PC-3 (cell line): ENCODE measurements at places on chromosomes 1 and 21. TPM values are rescaled to one million over a fixed set of nuclear protein-coding genes. Genes with fewer than 3 reads are reported as not detected.

HJV gene
- total RNA-seq: not detected in 2 replicates

NFASC gene
- total RNA-seq: 1.6 and 4.6 TPM in 2 replicates

CDA gene
- 30.3 and 36.3 TPM in 2 replicates for total RNA-seq

ADSS2 gene
- 55.0 and 58.2 TPM in 2 replicates for total RNA-seq

PLA2G2F gene
- 0.18 TPM in 1 of 2 replicates, not detected in the other for total RNA-seq

ERICH3 gene
- not detected in 2 replicates for total RNA-seq

ATP1A1 gene
- 154 and 181 TPM in 2 replicates for total RNA-seq

HDGF gene
- total RNA-seq: 586 and 1,030 TPM in 2 replicates

ENAH gene
- 96.6 and 101 TPM in 2 replicates for total RNA-seq

HRNR gene
- not detected in 2 replicates for total RNA-seq

- DNase-seq: no peak
- no peak overlapping the region for H3K4me3 ChIP-seq
- no peak overlapping the region for H3K27ac ChIP-seq
- H3K36me3 ChIP-seq: no peaks in the 10 kb centered on the region
- no peaks in the 10 kb centered on the region for H3K27me3 ChIP-seq
- peaks cover 13% of the 10 kb centered on the region for H3K4me1 ChIP-seq
Observed at GRCh38 chr1:183877053-183877720, 72.3 kb downstream of the RGL1 start.

DNA sequence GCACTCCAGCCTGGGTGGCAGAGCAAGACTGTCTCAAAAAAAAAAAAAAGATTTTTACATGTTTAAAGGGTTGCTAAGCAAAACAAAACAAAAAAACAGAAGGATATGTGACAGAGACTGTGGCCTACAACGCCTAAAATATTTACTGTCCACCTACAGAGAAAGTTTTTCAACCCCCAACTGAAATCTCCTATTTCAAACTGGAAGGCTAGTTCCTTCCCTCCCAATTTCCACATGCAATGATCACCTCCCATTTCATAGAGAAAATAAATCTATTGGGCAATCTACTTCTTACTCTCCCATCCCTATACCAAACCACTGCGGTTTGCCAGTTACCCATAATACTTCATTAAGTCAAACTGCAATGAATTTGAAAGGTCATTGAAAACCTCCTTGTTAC, 74.2 kb downstream of the ST3GAL3 start:
- H3K4me3 ChIP-seq: no peak overlapping the region
- no peak for DNase-seq
- H3K4me1 ChIP-seq: peaks cover 23% of the 10 kb centered on the region
- no peak overlapping the region for H3K27ac ChIP-seq
- H3K27me3 ChIP-seq: no peaks in the 10 kb centered on the region

- no peaks in the 10 kb centered on the region for H3K4me1 ChIP-seq
- no peak overlapping the region for H3K27ac ChIP-seq
- DNase-seq: peak; percentile 34
- no peak overlapping the region for H3K4me3 ChIP-seq
- H3K36me3 ChIP-seq: no peaks in the 10 kb centered on the region
Observed at GRCh38 chr1:33228935-33229487, 27.3 kb upstream of the ZNF362 start.

- peak within 1 kb of the TSS; percentile 80 for H3K4me3 ChIP-seq
- peak within 1 kb of the TSS; percentile 74 for H3K27ac ChIP-seq
- no peaks in the 10 kb centered on the region for H3K27me3 ChIP-seq
- DNase-seq: no peak
Observed at GRCh38 chr1:154557939-154558719, at the start of gene UBE2Q1. Gene UBE2Q1 (minus strand): TSS chr1:154558662. CDS start chr1:154558553, 109 bp downstream.

- H3K27me3 ChIP-seq: no peaks in the 10 kb centered on the region
- 0 out of 2 replicates have a peak, but pooled peaks cover 3% of the 10 kb centered on the region for H3K36me3 ChIP-seq
- no peak overlapping the region for H3K4me3 ChIP-seq
- DNase-seq: no peak
Observed at GRCh38 chr1:39863177-39863576, 20.1 kb downstream of the TRIT1 start.

GRCh38 chr1:201656311-201657032, 117.5 kb downstream of the NAV1 start:
- no peak overlapping the region for H3K4me3 ChIP-seq
- no peaks in the 10 kb centered on the region for H3K27me3 ChIP-seq
- no peaks in the 10 kb centered on the region for H3K4me1 ChIP-seq
- H3K36me3 ChIP-seq: no peaks in the 10 kb centered on the region
- no peak for DNase-seq
- H3K27ac ChIP-seq: no peak overlapping the region

GRCh38 chr1:9413071-9413876, 120.6 kb downstream of the SPSB1 start:
- H3K4me3 ChIP-seq: no peak overlapping the region; the same call in 1 of the 2 replicates
- peak overlapping the region; percentile 65 for H3K27ac ChIP-seq
- no peaks in the 10 kb centered on the region for H3K27me3 ChIP-seq
- H3K36me3 ChIP-seq: no peaks in the 10 kb centered on the region
- DNase-seq: peak; percentile 85

DNA sequence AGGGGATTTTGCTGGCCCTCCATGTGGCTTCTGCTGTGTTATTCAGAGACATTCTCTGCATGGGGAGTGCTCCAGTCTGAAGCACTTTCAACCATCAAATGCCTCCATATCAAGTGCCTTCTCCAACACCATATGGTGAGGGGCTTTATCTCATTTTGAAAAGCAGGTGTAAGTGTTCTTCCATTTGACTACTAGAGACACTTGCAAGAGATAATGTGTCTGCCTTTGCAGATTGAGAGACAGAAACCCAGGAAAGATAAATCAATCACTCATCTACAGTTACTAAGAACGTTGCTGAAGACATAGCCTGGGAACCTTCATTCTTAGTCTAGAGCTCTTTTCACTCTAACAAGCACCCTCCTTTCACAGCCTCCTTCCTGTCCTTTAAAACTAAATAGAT, 29.5 kb upstream of the REG4 start:
- no peaks in the 10 kb centered on the region for H3K4me1 ChIP-seq
- no peaks in the 10 kb centered on the region for H3K27me3 ChIP-seq
- H3K36me3 ChIP-seq: no peaks in the 10 kb centered on the region
- no peak for DNase-seq
- H3K27ac ChIP-seq: no peak overlapping the region

DNA sequence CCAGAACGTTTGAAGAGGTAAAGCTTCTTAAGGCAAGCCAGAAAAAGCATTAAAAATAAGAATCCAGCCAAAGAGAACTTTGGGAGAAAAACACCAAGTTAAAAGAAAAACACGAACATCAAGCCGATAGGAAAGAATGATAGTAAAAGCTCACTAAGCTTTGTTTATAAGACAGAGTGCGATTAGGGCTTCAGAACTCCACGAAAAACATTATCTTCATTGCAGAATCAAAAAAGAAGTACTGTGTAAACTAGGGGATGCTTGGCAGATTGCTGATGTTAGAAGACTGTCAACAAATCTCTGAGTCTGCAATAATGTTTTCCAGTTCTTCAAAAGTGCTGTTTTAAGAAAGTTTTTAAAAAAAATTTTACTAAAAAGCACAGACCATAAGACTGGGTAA, 30.2 kb downstream of the ADAMTS5 start:
- no peak overlapping the region for H3K27ac ChIP-seq
- H3K4me3 ChIP-seq: no peak overlapping the region
- H3K27me3 ChIP-seq: no peaks in the 10 kb centered on the region
- H3K36me3 ChIP-seq: no peaks in the 10 kb centered on the region
- H3K4me1 ChIP-seq: no peaks in the 10 kb centered on the region; the same call in 1 of the 2 replicates
- DNase-seq: no peak

- no peak overlapping the region for H3K27ac ChIP-seq
- no peak overlapping the region for H3K4me3 ChIP-seq
- DNase-seq: peak; percentile 76
- H3K36me3 ChIP-seq: no peaks in the 10 kb centered on the region
- H3K27me3 ChIP-seq: no peaks in the 10 kb centered on the region
Observed at GRCh38 chr1:97820470-97821188, 100.2 kb downstream of the DPYD start.

DNA sequence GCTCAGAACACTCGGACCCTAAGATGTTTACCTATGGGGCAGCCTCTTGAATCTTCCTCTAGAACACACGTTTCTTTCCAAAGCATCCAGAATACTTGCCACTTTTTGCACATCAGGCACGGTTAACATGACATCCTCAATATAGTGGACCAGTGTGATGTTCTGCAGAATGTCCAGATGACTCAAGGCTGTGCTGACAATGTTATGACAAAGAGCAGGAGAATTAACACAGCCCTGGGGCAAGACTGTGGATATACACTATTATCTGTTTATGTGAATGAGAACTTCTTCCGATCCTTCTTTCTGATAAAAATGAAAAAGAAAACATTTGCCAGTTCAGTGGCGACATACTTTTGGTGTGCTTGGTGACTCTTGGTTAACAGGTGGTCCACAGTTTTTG, 154.3 kb downstream of the PDE4B start:
- H3K36me3 ChIP-seq: no peaks in the 10 kb centered on the region
- peaks cover 5% of the 10 kb centered on the region; the same call in 1 of the 2 replicates for H3K27me3 ChIP-seq
- peak; percentile 23 for DNase-seq
- H3K4me3 ChIP-seq: no peak overlapping the region
- H3K27ac ChIP-seq: no peak overlapping the region

GRCh38 chr1:145689922-145690321, 17.2 kb downstream of the PDZK1 start:
- no peak for DNase-seq
- no peak overlapping the region for H3K27ac ChIP-seq
- no peaks in the 10 kb centered on the region for H3K36me3 ChIP-seq

DNA sequence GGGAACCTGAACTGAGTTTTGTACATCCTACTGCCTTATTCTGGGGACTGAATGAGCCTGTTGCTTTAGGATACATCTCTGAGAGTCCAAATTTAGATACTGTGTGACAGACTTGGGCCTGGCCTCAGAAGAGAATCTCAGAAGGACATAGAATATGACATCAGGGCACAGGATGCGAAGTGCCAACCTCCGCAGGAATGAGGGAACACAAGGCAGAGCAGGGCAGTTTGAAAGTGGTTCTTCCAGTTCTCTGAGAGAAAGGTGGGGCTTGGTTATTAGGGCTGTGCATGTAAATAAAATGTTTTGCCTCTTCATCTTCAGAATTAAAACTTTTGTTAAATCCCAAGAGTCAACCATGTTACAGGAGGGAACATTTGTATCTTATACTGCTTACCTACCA, 23.1 kb downstream of the TRAF5 start:
- no peak overlapping the region for H3K4me3 ChIP-seq
- no peak overlapping the region for H3K27ac ChIP-seq
- H3K36me3 ChIP-seq: no peaks in the 10 kb centered on the region
- no peaks in the 10 kb centered on the region for H3K4me1 ChIP-seq
- DNase-seq: peak; percentile 28

DNA sequence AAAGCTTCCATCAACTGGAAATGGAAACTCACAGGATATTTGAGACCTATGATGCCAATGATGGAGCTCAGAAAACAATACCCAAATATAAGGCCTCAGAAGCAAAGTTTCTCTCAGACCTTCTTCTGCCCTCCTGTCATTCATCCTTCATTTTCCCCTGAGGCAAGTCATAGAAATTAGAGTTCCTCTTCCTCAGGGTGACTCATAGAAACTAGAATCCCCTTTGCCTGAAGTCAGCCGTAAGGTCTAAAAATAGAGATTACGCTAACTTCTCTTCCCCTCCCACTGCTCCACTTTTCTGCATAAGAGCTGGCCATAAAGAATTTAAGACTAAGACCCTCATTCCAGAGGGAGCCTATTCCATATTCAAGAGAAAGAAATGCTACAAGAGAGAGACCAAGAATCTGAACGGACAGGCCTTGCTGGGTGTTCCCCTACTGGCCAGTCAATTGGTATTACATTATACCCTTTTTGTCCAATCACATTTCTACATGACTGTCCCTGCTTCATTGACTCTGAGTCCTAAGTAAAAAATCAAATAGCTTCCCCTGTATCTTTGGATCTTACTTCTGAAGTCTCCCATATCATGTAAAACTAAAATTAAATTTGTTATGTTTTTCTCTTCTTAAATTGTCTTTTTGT, 994.9 kb downstream of the ADGRL2 start:
- H3K27me3 ChIP-seq: peaks cover 6% of the 10 kb centered on the region; the same call in 1 of the 2 replicates
- no peak for DNase-seq
- H3K4me1 ChIP-seq: no peaks in the 10 kb centered on the region
- no peak overlapping the region for H3K27ac ChIP-seq

- no peak for DNase-seq
- H3K4me3 ChIP-seq: no peak overlapping the region
- H3K36me3 ChIP-seq: no peaks in the 10 kb centered on the region
Observed at GRCh38 chr1:202639500-202639899, 70.8 kb downstream of the SYT2 start.

- peaks cover 43% of the 10 kb centered on the region for H3K36me3 ChIP-seq
- H3K4me1 ChIP-seq: no peaks in the 10 kb centered on the region
- H3K27me3 ChIP-seq: no peaks in the 10 kb centered on the region
- no peak overlapping the region for H3K27ac ChIP-seq
- no peak for DNase-seq
Observed at GRCh38 chr1:183550915-183551314, 39.3 kb downstream of the NCF2 start.
